ENCODE measurements at places on chromosomes 5 and 9. TPM values are rescaled to one million over a fixed set of nuclear protein-coding genes. Genes with fewer than 3 reads are reported as not detected.

GRCh38 chr9:16425562-16426231 is 444.8 kb downstream of the BNC2 start:
- DNase-seq = no peak

GRCh38 chr9:385818-386398 is 171.2 kb downstream of the DOCK8 start:
- peak; percentile 76 for DNase-seq

DNA sequence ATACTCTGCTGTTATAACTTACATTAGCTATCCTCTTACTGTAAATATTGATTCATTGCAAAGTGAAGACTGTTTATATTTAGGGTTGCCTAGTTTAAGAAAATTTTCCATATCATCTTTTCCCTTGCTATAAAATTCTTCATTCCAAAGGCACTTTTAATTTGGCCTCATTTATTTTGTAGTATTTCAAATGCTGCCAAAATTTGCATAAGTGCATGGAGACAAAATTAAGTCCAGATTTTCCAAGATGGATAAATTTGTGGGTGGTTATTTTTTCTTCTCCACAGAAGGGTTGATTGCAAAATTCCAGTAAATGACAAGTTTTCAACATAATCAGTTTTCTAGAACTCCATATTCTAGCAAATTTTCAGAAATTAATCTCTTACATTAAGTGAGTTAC is 141.5 kb upstream of the MTAP start:
- DNase-seq = no peak

DNA sequence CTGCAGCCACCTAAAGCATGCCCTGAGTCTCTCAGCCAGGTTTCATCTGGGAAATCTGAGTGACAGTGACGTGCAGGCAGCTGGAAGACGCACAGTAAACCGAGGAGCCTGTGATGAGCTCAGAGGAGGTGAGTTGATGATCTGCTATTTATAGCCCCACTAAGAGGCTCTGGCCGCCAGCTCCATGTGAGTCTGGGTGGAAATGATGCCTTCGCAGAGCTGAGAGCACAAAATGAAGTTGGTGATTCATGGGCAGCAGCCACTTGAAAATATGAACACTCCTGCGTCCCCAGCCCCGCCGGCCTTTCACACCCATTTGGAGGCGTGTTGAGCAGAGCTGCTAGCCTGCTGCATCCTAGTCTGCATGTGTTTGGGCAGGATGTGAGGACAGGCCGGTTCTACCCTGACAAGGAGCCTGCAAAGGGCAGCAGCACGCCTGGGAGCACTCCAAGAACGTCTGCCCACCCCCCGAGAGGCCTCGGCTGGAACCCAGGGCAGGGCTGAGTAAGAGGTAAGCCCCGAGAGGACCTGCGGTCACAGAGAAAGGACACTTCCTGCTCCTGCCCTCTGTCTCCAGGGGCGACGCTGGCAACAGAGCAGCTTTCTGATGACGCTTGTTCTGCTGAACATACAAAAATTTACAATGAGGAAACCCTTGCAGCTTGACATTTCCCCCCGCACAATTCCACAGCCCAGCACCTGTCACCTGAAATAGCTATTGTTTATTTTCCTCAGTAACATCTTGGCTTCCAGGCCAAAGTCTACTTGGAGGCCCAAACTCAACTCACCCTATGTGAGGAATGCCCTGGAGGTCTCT is 25.1 kb upstream of the CDKN2AIPNL start:
- DNase-seq = peak; percentile 69

GRCh38 chr9:4987961-4988421 is 2.9 kb downstream of the JAK2 start:
- DNase-seq = peak; percentile 83

GRCh38 chr9:136521537-136521936 is 24.3 kb downstream of the NOTCH1 start:
- DNase-seq = no peak

GRCh38 chr5:166093312-166093711 is 2198.1 kb upstream of the WWC1 start:
- no peak for DNase-seq

DNA sequence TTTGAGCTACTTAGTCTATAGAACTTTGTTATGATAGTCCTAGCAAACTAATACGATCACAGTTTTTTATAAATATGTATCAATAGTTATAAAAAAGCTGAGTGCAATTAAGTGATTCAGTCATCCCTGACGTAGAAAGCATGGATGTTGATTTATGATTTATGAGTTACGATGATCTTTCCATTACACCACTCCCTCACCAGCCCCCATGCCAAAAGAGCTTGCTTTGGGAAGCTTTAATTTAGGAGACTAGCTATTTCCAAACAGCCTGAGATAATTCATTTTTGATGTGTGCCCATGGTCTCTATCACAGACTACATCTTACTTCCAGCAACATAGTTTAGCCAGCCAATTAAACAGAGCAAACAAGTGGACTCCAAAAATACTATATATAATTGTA is 256.8 kb downstream of the GABRG2 start:
- DNase-seq = no peak

DNA sequence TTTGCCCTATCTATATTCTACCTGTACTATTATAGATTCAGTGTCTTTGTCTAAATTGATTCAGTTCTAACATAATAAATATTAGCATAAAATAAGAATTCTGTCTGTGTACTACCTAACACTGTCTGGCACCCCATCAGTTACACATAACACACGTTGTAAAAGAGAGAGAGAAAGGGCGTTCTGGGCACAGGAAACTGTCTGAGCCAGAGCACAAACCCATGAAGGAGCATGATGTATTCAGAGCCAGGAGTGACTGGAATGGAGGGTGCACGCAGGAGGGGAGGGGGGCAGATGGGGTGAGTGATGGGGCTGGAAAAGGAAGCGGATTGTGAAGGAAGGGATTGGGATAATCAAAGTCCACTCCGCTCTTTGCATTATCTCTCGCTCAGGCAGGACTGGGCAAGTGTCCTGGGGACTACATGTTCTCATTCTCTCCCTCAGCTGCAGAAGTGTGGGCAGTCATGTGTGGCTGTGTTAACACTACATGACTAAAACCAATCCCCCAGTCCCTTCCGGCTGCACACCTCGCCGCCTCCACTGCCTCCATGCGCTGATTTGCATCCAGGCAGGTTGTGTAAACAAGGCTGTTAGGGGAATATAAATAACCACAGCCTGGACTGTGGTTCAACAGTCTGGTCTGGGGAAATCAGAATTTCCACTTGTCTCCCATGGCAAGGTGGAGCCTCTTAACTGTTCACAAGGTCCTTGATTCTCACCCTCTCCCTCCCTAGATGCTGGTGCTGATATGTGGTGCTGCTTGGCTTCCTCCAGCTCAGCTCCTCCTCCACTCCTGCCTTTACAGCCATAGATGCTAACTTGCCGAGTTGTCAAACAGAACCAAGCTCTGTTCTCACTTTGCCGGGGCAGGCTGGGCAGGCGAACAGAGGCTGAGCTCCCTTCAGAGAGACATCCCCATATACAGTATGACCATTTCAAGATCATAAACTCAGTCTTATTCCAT is 367.5 kb upstream of the BRINP1 start:
- no peak for DNase-seq

DNA sequence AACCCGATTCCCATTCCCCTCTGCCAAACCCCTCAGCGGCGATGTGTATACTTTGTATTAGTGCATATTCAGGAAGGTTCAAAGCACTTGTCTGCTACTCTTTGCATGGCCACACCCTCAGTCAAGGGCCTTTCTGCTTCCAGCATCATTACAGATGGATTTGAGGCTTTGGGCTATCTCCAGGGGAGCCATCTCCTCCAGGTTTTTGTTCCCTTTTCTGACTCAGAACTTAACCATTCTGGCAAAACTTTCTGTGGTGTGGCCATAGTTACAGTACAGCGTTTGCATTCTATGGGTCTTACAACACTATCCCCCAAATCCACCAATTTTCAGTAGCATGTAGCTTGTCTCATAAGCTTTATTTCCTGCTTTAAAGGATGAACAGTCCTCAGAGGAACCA is 36.0 kb upstream of the SVEP1 start:
- DNase-seq = no peak

Gene HNRNPAB
- 310 TPM for total RNA-seq

Gene FOXD4
- total RNA-seq = 0.42 TPM

Gene TAF11L14
- not detected for total RNA-seq

Gene HK3
- not detected for total RNA-seq

Gene GABRA6
- total RNA-seq = not detected

Measured in endothelial cell of umbilical vein (primary cell).